H1 (cell line): ENCODE measurements at places on chromosomes 4 and X. TPM values are rescaled to one million over a fixed set of nuclear protein-coding genes. Genes with fewer than 3 reads are reported as not detected.

Gene UGT2B15
- total RNA-seq = not detected in 2 replicates

- no peaks in the 10 kb centered on the region for H3K27me3 ChIP-seq
- H3K4me1 ChIP-seq = no peaks in the 10 kb centered on the region
- DNase-seq = no peak
- H3K36me3 ChIP-seq = no peaks in the 10 kb centered on the region
- H3K27ac ChIP-seq = no peak overlapping the region
Observed at GRCh38 chr4:150515135-150515534, 66.8 kb upstream of the MAB21L2 start.

Gene AWAT2
- not detected in 2 replicates for total RNA-seq

GRCh38 chr4:77093401-77093800 is 17.6 kb upstream of the CCNI start:
- DNase-seq = no peak
- no peaks in the 10 kb centered on the region for H3K4me1 ChIP-seq
- H3K36me3 ChIP-seq = no peaks in the 10 kb centered on the region
- no peak overlapping the region for H3K4me3 ChIP-seq

Gene PNMA3
- 6.9 and 7.8 TPM in 2 replicates for total RNA-seq

- peak within 1 kb of the TSS; percentile 98 for H3K4me3 ChIP-seq
- peak within 1 kb of the TSS; percentile 91 for H3K27ac ChIP-seq
- peaks cover 6% of the 10 kb centered on the region for H3K4me1 ChIP-seq
- DNase-seq = peak; percentile 89
Observed at GRCh38 chr4:304969-305680, at the start of gene ZNF732. ZNF732 (minus strand) TSS chr4:305474; CDS start chr4:305310, 164 bp downstream.

DNA sequence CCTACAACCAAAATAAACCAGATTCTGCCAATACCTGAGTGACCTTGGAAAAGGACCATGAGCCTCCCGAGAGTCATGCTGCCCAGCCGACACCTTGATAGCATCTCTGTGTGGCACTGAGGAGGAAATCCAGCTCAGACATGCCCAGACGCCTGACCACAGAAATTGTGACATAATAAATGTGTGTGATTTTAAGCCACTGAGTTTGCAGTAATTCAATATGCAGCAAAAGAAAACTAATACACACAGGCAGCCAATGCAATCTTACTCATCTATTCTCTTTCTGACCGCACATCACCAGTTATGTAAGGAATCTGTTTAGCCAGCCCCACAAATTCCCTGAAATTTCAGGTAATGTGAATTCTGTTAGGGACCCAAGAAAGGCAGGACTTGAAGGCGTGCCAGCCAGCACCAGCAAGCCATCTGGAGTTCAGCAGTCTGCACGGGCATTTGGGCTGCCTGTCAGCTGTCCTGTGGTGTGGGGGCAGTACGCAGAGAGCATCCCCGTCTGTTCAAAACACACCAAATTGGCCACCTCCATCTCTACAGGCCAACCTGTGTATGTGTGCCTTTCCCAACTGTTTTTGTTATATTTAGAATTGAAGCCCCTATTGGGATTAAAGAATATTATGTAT is 176.4 kb downstream of the NLGN4X start:
- H3K4me3 ChIP-seq = no peak overlapping the region
- no peak overlapping the region for H3K27ac ChIP-seq
- DNase-seq = no peak

- no peaks in the 10 kb centered on the region for H3K4me1 ChIP-seq
- H3K27ac ChIP-seq = no peak overlapping the region
- no peaks in the 10 kb centered on the region for H3K36me3 ChIP-seq
- no peak for DNase-seq
Observed at GRCh38 chr4:153919667-153920066, 130.8 kb upstream of the SFRP2 start.

GRCh38 chr4:111605111-111605510 is 540.1 kb upstream of the FAM241A start:
- no peak overlapping the region for H3K4me3 ChIP-seq
- no peaks in the 10 kb centered on the region for H3K4me1 ChIP-seq

DNA sequence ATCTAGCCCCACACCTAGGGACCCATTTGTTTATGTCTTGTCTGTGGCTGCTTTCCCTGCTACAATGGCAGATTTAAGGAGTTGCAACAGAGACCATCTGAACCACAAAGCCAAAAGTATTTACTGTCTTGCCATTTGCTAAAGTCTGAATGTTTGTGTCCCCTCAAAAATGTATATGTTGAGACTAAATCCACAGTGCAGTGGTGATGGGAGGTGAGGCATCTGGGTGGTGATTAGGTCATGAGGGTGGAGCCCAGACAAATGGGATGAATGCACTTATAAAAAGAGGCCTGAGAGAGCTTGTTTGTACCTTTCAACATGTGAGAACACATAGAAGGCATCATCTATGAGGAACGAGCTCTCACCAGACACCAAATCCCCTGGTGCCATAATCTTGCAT is 137.3 kb downstream of the TMEM144 start:
- no peak overlapping the region for H3K27ac ChIP-seq
- no peaks in the 10 kb centered on the region for H3K36me3 ChIP-seq
- H3K4me3 ChIP-seq = no peak overlapping the region

DNA sequence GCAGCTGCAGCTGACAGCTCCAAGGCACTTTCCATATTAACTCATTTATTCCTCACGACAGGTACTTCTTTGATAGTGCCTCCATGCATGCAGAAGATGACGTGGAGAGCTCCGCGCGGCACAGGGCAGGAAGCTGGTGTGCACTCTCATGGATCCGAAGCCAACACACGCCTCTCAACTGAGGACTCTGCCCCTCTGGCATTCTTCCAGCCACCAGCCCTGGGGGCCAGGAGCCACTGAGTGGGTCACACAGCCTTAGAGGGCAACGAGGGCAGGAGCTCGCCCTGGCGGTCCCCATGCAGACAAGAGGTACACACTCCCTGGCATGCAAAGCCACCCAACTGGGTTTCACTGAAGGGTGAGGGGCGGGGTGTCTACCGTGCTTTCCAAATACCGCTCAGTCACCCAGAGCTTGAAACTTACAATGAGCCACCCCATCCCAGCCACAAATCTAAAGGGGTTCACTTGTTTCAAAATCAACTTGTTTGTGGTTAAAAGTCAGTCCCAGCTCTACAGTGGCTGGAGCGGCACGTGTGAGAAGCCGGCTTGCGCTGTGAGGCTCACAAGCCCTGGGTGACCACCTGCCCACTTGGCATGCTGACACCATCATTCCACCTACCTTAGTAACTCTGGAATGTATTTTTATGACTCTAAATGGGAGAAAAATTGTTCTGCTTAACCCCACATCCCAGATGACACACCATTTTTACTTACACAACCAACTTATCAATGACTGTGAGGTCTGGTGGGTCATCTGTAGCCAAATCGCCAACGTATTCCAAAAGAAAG is 16.2 kb downstream of the NOP14 start:
- peaks cover 74% of the 10 kb centered on the region for H3K36me3 ChIP-seq
- H3K4me1 ChIP-seq = no peaks in the 10 kb centered on the region
- no peaks in the 10 kb centered on the region for H3K27me3 ChIP-seq
- no peak for DNase-seq
- H3K27ac ChIP-seq = no peak overlapping the region

DNA sequence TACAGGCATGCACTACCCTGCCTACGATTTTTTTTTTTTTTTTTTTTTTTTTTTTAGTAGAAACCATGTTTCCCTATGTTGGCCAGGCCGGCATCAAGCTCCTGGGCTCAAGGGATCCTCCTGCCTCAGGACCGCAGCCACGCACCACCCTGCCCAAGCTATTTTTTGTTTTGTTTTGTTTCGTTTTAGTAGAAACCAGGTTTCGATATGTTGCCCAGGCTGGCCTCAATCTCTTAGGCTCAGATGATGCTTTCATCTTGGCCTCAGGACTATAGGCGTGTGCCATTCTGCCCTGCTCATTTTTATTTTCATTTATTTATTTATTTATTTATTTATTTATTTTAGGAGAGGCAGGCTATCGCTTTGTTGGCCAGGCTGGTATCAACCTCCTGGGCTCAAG is 1.2 kb upstream of the SSX3 start:
- no peaks in the 10 kb centered on the region for H3K36me3 ChIP-seq
- H3K27ac ChIP-seq = no peak overlapping the region
- H3K4me1 ChIP-seq = no peaks in the 10 kb centered on the region
- no peaks in the 10 kb centered on the region for H3K27me3 ChIP-seq
- no peak for DNase-seq

DNA sequence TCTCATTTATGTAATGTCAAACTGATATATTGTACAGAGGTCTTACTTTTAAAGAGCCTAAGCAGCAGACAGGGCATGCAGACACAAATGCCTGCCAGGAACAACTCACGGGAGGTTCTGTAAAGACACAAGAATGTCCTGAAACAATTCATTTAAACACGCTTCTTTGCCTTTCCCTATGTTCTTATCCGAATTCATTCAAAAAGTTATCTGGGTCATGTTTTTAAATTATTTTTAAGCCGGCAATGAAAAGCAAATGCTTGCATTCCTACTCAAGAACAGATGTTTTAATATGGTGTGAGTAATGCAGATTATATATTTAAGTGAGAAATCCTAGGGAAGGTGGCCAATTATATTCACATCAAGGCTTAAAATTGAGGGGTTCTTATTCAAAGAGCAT is 192.6 kb downstream of the PDGFC start:
- no peaks in the 10 kb centered on the region for H3K36me3 ChIP-seq
- H3K4me1 ChIP-seq = no peaks in the 10 kb centered on the region
- no peaks in the 10 kb centered on the region for H3K27me3 ChIP-seq
- no peak overlapping the region for H3K4me3 ChIP-seq
- H3K27ac ChIP-seq = no peak overlapping the region
